Activated CD4-positive, alpha-beta T cell treated with anti-CD3 and anti-CD28 coated beads for 24 hours (primary cell): ENCODE measurements at places on chromosomes 6 and 20.

GRCh38 chr6:2245877-2246863 is 765 bp upstream of the GMDS start:
- peak; percentile 30 for DNase-seq

- DNase-seq = no peak
These were observed 28.8 kb upstream of the CFAP206 start for GRCh38 chr6:87378947-87379346.

DNA sequence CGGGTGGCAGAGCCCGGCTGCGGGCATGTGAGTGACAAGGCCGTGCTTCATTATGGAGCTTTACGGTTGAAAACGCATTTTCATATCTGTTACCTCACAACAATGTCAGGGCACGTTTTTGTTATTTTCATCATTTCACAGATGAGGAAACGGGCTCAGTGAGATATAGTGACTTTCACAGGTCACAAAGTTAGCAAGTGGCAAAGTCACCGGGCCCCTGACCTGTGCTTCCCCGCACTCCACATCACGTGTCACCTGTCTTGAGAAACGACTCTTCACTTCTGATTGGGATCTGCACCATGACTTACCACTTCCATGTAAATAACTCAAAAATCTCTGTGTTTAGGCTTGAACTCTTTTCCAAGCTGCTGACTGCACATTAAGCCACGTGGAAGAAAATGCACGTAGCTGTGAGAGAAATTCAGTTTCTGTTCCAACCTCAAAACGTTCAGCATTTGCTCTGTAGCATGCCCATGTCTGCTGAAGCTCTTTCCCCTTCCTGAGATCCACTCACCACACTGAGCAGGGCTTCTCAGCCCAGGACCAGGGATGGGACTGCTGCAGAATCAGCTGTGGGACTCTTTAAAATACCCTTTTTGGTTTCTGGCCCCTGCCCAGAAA is 107.2 kb downstream of the ARMC2 start:
- no peak for DNase-seq

- no peak for DNase-seq
These were observed 48.7 kb downstream of the PSMG4 start for GRCh38 chr6:3307436-3307835.

GRCh38 chr6:15507746-15508145 is 155.1 kb downstream of the DTNBP1 start:
- no peak for DNase-seq

- no peak for DNase-seq
These were observed 114.0 kb upstream of the LAMP5 start for GRCh38 chr20:9400171-9401025.

- DNase-seq = no peak
These were observed 898 bp downstream of the LAMA4 start for GRCh38 chr6:112253498-112253840.

DNA sequence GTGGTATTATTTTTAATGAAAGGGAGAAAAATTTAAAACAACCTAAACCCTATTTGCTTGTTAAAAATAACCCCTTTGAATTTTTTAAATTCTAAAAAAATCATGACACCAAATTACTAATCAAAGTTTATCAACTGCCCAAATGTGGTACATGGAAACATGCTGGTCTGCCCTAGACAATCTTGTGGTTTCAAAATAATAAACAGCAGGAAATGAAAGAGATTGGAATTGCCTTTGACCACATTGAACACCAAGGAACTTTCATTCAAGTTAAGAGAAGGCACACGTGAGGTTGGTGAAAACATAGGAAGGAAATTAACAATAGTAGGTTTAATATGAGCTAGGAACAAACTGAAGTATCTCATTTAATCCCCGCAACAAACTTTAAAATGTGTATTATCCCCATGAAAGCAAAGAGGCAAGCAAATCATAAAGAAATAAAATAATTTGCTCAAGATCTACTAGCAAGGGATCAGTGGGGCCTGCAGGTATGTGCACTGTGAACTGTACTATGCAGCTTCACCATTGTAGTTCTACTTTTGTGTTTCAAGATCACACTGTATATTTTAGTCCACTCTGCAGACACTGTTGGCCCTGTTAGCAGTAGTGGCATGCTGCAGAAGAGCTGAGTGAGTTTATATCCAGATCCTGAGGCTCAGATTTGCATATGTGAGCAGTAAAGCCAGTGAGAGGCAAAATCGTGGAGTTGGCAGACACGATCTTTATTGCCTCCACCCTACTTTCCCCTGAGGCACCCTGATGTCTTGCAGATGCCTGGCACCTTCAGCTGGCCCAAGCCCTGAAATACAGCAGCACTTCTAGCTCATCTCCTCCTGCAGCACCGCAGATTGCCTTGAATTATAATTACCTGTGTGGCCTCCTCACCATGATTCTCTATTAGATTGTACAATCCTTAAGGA is 157.8 kb upstream of the TENT5A start:
- no peak for DNase-seq

DNA sequence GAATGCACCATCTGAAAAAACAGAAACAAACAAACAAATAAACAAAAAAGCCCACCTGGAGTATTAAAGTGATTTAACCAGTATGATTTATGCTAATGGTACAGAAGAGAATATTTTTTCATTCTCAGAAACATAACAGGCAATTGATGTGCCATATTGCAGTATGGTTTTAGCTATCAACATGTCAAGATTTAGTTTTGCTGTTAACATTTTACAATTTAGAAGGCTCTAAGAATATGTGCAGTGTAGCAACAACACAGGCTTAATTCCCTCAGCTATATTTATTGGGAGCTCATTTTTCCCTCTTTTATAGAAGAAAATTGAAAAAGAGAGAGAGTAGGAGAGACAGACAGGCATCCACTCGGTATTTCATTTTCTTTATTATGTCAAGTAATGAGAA is 1022.7 kb upstream of the CITED2 start:
- no peak for DNase-seq

- DNase-seq = no peak
These were observed 77.8 kb downstream of the SYCP2L start for GRCh38 chr6:10964684-10965083.

DNA sequence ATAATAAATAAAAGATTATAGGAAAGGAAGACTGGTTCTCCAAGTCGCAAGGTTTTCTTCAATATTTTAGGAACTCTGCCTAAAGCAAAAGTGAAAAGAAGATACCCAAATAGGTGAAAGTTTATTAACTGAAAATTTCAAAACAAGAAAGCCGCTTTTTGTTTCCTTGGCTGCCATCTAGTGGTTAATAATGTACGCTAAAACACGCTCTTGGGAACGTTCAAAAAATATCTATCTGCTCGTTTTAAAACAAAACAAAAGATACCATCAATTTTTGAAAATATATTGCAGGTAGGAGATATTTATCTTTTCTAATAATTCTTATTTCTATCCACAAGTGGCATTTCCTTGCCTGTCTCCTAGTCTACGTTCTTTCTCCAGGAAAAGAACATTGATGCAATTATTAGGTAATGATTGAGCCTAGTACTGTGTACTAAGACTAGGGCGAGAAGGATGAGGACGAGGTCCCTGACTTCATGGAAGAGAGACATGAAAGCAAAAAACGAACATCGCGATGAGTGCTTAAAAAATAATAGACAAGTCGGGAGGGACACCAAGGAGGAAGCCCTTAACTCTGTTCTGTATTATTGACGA is 97.2 kb downstream of the SPTLC3 start:
- DNase-seq = no peak

GRCh38 chr20:45500022-45500421 is 15.4 kb downstream of the SPINT3 start:
- no peak for DNase-seq

DNA sequence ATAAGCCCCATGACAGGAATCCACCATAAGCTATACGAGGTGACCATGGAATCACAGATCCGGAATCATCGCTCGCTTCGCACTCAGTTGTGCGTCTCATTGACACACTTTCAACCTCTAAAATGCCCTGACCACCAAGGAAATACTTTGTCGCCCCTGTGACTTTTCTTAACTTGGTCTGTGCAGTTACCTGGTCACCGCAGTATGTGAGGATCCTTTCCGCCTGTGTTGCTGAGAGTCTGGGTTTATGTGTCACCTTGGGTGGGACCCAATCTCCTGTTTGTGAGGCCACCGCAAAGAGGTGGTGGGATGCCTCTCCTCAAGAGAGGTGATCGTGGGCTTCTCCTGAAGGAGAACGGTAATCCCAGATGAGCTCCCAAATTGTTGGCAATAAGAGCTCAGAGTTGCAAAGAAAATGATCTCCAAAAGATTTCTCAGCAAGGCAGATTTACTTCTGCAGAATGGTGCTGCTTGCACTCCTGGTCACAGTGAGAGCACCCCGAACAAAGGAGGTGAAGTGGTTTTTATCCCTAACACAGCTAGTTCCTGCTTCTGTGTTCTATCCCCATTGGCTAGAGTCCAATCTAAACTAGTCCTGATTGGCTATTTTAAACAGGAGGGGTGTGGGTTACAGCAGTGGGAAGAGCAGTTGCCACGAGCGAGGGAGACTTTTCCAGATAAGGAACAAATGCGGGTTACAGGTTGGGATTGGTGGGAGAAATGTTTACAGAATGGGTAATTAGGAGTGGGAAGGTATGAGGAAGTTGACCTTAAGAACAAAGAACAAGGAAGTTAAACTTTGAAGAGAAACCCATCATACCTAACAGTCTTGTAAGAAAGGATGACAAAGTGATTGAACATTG is 9.1 kb upstream of the ZNFX1 start:
- no peak for DNase-seq

DNA sequence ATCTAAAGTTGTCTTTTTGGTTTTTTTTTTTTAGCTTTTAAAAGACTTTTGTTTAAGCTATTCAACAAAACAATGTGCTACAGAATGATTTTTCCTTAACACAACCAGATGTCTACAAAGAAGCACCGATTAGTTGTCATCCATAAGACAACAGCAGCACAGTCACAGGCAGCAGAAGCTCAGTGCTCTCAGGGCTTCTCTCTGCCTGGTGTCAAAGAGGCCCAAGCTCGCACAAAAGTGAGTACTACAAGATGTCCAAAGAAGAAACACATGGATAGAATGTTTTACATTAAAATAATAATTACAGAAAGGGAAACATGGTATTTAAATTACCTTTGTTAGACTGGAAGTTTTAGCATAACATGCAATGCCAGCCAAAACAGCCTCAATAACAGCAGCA is 81.6 kb downstream of the DNAAF9 start:
- no peak for DNase-seq

DNA sequence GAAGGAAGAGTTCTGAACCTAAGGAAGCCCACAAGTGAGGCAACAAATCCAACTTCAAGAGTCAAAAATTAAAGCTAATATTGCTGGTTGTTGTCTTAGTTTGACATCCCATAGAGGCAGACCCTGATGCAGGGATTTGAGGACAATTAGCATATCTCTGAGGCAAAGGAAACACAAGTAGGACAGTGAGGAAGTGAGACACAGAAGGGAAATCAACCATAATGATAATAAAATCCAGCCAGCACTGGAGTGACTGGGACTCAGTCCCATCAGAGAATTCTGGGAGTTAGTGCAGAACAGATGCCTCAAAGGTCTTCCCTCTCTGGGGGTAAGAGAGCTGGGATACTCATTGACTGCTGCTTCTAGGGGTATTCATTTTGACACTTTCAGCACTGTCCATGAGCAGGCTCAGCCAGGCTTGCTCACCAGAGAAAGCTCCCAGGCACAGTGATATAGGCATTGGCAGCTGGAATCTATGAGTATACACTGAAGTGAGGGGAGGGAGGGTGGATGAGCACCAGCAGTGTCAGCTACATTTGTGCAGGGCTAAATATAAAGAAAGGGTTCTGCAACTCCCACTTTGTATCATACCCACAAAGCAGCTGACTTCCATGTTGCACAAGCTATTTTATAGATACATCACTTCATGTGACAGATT is 43.4 kb upstream of the SPTLC3 start:
- no peak for DNase-seq

DNA sequence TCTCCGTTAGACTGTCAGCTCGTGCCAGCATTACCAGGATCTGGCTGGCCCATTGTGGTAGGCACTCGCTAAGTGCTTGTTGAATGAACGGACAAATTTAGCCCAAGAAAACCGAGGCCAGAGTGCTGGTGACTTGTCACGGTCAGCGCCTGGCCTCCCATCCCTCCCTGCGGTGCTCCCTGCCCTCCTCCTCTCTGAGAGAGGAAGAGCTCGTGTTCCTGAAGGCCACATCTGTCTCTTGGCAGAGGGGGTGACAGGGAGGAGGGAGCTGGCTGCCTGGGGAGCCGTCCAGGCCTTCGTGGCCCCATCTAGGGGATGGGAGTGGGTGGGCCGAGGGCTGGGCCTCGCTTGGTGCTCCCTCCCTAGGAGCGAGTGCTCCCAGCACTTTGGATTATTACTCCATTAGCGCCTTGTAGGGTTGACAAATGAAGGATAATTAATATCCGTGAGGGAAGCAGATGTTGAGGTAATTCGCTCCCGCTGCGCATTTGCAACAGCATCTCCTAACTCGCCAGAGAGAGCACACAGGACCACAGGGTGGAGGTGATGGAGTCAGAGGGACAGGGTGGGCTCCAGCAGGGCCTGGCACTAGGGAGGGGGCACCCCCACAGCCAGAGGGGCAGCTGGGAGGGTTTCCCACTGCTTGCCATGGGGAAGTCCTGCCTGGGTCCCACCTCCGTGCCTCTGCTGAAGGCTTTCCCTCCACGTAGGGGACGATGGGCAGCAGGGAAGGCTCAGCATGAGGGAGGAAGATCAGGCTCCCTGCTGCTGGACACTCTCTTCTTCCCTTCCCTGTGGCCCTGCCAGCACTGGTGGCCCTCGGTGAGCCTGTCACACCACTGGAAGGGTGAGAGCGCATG is 37.0 kb downstream of the VSTM2L start:
- DNase-seq = no peak

GRCh38 chr6:30530014-30530413 is 26.3 kb downstream of the GNL1 start:
- no peak for DNase-seq

DNA sequence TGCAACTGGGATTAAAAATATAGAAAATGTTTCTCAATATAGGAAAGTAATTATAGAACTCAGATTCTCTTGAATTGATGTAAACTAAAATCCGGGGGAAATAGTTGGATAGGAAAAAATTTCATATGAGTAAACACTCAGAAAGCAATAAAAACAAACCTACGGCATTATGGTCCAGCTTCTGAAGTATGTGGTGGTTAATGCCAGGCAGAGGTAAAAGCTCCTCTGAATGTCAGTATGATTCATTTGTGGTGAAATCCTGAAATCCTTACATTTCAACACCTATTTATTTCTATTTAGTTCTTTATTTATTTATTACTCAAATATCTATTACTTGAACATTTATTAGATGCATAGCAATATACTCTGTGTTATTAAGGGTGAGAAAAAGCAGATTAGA is 145.1 kb downstream of the RIMS1 start:
- DNase-seq = no peak
